ENCODE measurements at places on chromosomes 3 and 15.

- no peak for DNase-seq
These were observed 101.1 kb downstream of the CPNE4 start for GRCh38 chr3:131933665-131934064.

DNA sequence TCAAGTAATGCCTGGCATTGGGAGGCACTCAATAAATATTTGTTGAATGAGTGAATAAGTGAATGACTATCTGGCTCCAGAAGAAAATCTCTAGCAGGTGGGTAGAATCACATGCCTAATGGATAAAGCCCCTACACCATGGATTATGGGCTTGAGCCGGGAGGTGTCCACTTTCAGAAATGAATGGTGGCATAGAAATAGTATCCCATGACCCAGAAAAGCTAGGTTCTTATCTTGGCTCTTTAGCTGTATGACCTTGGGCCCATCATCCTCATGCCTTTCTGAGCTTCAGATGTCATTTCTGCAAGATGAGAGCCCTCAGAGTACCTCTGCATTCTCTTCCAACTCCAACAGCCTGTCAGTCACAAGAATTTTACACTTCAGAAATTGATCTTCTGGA is 37.3 kb upstream of the TNIK start:
- DNase-seq = no peak

DNA sequence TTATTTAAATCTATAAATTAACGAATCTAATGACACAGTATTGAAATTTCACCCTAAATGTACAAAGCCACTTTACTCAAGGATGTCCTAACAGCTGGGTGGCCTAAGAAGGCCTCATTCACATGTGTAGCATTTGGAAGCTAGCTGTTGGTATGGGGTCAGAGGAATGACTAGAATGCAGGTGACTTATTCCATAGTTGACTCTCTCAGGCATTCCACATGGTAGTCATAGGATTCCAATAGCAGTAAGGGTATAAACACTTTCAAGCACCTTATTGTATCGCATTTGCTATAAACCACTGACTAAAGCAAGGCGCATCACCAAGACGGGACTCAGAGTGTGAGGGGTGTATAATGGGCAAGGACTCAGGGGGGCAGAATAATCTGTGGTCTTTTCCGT is 294.8 kb upstream of the EPHA3 start:
- no peak for DNase-seq

- no peak for DNase-seq
These were observed 530 bp upstream of the PCOLCE2 start for GRCh38 chr3:142889212-142890014.

DNA sequence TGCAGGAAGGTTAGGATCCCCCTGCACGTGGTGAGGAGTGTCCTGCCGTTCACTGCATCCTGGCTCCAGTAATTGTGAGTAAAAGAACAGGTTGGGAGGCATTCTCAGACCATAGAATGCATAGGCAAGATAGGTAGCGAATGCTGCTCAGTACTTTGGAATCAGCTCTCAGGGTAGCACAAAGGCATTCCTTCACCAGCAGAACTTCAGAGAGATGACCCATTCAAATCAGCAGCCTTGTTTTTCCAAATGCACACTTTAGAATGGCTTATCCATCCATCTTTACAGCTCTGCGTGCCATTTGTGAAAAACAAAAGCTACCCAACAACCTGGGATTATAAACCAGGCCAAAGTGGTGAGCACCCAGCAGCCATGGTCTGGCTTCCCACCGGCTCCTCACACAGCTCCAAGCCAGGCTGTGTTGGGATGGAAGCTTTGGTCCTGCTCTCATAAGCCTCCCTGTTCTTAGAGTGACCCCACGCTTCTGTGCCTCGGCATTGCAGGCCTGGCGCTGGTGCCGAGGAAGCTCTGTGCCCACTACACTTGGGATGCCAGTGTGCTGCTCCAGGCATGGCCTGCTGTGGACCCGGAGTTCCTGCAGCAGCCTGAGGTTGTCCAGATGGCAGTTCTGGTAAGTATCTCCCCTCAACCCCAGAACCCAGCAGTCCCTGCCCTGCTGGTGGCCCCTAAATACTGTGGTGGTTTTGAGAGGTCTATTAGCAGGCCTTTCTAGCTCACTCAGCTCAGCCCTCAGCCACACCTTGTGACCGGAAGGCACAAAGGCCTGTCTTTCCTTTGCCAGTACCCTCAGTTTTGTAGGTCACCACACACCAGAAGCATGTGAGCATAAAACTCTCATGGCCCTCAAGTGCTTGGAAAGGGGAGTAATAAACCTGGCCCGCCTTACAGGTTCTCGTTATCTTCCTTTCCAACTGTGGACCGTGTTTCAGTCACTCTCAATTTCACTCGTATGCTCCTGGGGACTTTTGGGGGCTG is 52.9 kb upstream of the LIMD1 start:
- no peak for DNase-seq

- no peak for DNase-seq
These were observed 117.1 kb upstream of the MRPS22 start for GRCh38 chr3:139226731-139227130.

DNA sequence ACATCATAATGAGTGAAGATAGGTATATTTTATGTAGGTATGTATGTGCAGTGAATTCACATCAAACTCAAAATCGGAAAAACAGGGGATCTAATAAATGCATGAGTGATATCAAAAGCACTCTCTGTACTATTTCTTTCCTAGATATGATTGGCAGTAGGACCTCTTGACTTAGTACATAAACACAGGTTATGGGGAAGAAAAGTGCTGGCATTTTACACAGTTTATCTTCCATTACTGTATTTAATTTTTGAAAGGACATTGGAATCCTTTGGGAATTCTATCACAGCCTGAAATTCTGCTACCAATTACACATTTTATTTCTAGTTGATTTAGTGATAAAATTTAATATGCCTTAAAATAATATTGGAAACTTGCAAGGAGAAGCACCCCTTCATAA is 470.5 kb upstream of the ONECUT1 start:
- DNase-seq = no peak

DNA sequence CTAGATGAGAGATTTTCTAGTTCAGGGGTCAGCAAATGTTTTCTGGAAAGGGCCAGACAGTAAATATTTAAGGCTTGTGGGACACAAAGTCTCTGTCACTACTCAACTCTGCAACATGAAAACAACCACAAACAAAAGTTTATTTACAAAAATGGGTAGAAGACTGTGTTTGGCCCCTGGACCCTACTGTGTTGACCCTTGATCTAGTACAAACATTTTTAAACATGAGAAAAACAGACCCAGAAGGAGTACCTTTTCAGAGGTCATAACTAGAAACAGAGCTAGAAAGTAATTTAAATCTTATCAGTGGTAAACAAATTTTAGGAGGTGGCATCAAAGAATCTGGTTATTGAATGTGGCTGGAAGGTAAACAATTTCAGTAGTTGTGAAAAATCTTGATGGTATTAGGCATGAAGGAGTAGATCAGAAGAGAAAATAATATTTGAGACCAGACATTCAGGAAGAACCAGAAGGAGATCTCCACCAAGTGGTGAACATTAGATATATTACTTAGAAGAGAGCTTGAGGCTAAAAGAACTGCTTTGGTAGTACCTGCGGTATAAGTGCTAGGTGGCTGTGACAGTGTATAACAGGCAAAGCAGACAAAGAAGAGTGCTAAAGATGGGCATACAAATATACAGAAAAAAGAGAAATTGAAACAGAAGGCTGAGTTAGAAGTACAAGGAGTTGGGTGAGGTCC is 101.7 kb downstream of the NR1I2 start:
- no peak for DNase-seq

Measured in Caco-2 (cell line).